ENCODE measurements at places on chromosomes 4 and X.

DNA sequence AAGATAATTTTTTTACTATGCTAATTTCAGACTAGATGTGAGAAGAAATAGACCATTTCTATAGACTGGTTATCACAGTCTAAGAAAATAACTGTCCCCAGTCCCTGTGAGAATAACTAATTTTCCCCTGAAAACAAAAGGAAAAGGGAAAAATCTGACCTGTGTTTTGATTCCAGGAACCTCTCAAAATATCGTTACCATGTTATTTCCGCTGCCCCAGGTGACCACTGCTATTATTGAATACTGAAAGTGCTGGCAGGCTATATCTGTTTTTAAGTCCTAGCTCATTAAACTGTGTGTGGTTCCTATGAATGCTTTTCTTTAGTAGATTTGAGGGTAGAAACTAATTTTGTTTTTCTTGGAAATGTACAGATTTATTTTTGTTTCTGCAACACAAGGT is 83.6 kb downstream of the GAB1 start:
- no peak for DNase-seq

GRCh38 chr4:87895964-87896621 is 63.3 kb downstream of the MEPE start:
- DNase-seq: no peak

GRCh38 chrX:42739741-42740140 is 38.2 kb downstream of the PPP1R2C start:
- no peak for DNase-seq

DNA sequence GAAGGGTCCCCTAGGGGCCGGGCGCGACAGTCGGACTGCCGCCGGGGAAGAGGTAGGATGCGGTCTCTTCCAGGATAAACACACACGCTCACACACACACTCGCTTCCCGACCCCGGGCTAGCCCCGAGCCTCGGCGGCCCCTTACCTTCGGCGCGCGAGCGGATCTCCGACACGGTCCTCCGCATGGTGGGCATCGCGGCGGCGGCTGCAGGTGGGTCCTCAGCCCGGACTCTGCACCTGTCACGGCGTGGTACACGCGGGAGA is 294 bp downstream of the ATP8A1 start:
- no peak for DNase-seq

DNA sequence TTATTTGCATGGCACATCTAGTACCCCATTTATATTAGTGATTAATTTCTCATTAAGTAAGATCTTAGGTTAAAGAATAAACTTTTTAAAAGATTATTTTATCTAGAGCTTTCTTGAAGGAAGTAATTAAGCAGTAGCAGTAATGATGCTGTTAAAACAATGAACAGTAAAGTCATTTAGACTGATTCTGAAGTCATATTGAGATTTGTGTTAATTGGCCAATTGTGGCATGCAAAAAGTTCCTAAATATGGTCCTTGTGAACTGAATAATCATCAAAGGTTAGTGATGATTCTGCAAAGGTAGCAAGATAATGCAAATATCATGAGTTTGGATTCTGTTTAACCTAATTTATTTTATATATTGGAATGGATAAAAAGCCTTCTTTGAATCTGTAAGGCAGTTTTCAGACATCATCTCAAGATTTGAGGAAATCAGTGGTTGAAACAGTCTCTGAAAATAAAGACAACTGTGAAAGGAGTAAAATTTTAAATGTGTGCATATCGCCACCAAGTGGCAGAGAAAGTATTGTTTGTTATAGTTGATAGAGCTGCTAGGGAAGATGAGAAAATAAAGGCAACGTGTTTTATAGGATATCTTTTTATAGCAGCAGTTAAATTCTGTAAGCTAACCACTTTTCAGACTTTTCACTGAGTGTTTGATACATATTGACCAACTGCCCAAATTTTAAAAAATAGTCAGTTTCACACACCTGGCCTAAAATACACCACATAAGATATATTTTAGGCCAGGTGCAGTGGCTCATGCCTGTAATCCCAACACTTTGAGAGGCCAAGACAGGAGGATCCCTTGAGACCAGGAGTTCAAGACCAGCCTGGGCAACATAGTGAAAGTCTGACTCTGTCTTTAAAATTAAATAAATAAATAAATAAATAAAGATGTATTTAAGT is 79.6 kb downstream of the CCKAR start:
- DNase-seq: peak; percentile 11

DNA sequence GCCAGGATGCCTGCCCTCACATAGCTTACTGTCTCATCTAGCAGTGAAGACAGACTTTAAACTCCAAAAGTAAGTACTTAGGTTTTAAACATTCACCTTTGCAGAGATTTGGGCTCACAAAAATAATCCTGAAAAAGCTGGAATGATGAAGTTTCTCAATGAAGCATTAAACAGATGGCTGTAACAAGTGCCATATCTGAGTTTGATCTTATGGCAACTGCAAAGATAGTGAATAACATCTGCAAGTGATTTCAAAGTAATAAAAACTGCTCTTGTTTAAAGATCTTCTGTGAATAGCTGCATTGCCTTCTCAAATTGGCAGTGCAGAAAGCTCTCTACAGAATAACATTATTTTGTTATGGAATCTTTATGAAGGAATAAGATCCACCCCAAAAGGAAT is 271.2 kb upstream of the SMIM31 start:
- no peak for DNase-seq

GRCh38 chr4:5865896-5866599 is 26.8 kb downstream of the CRMP1 start:
- DNase-seq: no peak

- DNase-seq: no peak
These were observed 410.4 kb downstream of the INPP4B start for GRCh38 chr4:142435599-142436235.

DNA sequence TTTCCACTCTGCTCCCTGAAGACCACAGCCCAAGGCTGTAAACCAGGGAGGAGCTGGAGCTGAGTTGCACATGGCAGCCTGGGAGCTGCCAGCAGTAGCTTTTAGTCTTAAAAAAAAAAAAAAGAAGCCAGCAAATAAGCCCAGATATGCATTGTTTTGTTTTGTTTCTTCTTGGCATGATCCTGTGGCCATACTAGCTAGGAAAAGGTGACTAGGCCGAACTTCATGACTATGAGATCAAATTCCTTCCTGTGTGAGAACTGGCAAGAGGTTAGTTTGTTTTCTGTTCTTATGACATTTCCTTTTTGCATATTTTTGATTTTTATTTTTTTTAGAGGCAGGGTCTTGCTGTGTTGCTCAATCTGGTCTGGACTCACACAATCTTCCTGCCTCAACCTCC is 323.3 kb downstream of the DCTD start:
- no peak for DNase-seq

GRCh38 chrX:130916636-130917422 is 13.8 kb upstream of the ENOX2 start:
- DNase-seq: no peak

DNA sequence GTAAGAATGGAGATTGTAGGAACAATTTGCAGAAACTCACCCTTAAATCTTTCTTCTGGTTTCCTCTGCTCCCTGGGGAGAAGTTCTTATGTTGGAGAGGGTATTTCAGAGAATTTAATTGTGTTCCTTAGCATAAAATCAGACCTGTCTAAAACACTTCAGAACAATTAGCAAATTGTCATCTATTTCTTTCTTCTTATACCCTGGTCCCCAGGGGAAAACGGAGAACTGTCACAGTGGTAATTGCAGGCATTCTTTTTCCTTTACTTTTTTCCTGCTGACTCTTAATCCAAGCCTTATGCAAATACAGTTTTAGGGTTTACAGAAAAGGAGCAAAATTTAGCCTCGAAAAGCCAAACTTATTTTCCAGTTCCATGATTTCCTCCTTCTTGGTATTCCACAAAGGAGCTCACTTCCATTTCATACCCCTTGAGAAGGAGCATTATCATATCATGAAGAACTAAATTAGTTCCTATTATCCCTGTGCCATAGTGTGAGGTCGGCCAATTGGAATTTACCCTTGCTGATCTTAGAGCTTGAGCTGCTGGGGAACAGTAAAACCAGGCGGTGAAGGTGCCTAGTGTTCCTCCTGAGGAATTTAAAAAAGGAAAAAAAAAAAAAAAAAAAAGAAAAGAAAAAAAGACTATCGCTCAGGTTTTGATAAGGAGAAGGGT is 173.8 kb downstream of the IL15 start:
- DNase-seq: no peak

GRCh38 chr4:129167640-129168260 is 71.8 kb downstream of the C4orf33 start:
- DNase-seq: no peak

GRCh38 chr4:10403633-10404445 is 53.4 kb downstream of the ZNF518B start:
- DNase-seq: no peak

DNA sequence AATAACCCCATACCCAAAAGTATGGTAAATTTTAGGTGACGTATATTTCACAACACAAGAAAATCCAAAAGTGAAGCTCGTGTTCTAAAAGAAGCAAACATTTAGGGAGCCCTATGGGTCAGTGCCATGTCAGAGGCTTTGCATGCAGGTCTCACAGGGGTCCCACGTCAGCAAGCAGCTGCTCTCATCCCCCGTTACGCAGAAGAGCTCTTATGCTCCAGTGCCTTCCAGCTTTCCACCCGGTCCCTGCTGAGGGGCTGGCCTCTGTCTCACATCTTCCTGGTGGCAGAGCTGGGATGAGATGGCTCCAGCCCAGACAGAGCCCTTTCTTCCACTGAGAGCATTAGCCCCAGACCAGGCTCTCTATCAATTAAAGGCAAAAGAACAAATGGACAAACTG is 82.0 kb downstream of the IRF2 start:
- no peak for DNase-seq

GRCh38 chrX:134971926-134972325 is 18.9 kb upstream of the SMIM10 start:
- DNase-seq: no peak

DNA sequence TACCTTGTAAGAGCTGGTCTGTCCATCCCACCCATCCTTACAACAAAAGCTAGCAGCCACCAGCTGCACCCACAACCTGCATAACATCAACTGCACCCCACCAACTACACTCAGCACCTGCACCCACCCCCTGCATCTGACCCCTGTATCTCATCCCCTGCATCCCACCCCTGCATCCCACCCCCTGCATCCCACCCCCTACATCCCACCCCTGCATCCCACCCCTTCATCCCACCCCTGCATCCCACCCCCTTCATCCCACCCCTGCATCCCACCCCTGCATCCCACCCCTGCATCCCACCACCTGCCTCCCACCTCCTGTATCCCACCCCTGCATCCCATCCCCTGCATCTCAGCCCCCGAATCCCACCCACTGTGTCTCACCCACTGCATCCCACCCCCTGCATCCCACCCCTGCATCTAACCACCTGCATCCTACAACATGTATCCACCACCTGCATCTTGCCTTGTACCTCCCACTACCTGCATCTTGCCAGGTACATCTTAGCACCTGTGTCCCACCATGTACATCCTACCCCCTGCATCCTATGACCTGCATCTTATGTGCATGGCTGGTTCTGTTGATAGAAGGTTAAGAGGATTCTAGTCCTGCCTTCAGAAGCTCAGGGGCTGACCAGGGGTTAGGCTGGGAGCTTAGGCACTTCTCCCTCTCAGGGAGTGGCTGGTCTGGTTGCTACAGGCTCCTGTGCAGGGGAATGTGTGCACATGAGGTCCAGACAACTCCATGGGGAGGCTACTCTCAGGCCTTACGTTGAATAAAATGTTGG is 9.4 kb downstream of the TMEM271 start:
- no peak for DNase-seq

- no peak for DNase-seq
These were observed 23.0 kb downstream of the GAB1 start for GRCh38 chr4:143359644-143360193.

GRCh38 chr4:102761296-102761701 is 531 bp upstream of the MANBA start:
- DNase-seq: no peak

DNA sequence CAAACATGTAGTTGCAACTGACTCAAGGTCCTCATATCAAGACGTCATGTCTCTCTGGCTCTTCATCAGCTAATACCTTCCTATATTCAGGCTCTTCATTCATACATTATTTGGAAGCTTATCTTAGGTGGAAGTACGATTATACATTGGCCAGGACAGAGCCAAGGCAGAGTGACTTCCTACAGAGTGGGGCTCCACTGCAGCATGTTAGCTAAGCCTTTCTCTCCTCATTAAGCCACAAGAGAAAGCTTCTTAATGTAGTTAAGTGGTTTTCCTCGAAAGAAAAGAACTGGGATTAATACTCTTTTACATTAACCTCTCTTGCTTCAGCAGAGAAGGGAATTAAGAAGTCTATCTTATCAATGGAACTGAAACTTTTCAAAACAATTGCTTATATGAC is 15.0 kb downstream of the C4orf33 start:
- DNase-seq: no peak

- DNase-seq: no peak
These were observed 305.4 kb downstream of the MAPK10 start for GRCh38 chr4:86054286-86055032.

DNA sequence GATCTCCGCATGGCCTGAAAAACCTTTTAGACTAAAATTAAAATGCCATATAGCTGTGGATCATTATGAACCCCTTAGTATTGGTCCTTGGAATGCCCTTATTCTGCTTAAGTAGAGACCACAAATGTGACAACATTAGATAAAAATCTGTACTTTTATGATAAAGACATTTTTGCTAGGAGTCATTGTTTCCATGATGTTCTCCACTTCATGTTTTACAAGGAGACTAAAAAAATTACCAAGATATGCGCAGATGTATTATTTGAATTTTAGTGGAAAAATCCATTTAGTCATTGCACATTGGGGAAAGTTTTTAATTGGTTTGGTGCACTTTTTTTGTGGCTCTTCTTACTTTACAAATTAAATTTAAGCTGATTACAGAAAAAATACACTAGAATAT is 85.1 kb upstream of the HPRT1 start:
- DNase-seq: no peak

GRCh38 chr4:104693601-104694201 is 199.0 kb upstream of the CXXC4 start:
- DNase-seq: no peak

DNA sequence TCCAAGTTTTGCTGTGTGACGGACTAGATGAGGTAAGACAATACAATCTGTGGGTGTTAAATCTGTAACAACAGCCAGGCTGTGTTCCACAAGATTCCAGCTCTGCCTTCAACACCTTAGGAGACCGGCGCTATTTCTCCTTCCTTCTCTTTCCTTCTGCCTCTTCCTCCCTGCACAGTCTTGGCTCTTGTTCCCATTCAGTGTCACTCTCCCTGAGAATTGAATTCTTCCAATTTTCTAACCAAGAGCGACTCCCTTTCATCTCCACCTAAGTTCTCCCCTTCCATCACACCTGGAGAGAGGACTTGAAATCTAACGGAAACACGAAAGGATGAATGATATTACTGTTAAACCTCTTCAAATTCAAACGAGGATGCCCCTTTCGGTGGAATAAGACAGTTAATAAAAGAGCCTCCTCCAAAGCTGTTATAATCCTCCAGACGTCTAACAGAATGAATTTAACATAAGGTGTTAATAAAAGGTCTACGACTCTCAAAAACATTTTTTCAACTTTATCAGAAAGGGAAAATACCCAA is 2.7 kb downstream of the EPHA5 start:
- DNase-seq: no peak

- DNase-seq: no peak
These were observed 292.2 kb downstream of the GABRG1 start for GRCh38 chr4:45831692-45832091.

- no peak for DNase-seq
These were observed 81.2 kb upstream of the KCNIP4 start for GRCh38 chr4:22029803-22030202.
